Left ventricle myocardium superior (tissue), 1 donor: ENCODE measurements at places on chromosomes 4 and X.

- DNase-seq: peak; percentile 73
Observed at GRCh38 chrX:16123222-16123786, at the start of gene GRPR. Gene GRPR, plus strand, starts transcription at chrX:16123565. Its CDS starts 389 bp downstream, at chrX:16123954.

- no peak for DNase-seq
Observed at GRCh38 chr4:97081951-97082350, 1061.3 kb downstream of the STPG2 start.

DNA sequence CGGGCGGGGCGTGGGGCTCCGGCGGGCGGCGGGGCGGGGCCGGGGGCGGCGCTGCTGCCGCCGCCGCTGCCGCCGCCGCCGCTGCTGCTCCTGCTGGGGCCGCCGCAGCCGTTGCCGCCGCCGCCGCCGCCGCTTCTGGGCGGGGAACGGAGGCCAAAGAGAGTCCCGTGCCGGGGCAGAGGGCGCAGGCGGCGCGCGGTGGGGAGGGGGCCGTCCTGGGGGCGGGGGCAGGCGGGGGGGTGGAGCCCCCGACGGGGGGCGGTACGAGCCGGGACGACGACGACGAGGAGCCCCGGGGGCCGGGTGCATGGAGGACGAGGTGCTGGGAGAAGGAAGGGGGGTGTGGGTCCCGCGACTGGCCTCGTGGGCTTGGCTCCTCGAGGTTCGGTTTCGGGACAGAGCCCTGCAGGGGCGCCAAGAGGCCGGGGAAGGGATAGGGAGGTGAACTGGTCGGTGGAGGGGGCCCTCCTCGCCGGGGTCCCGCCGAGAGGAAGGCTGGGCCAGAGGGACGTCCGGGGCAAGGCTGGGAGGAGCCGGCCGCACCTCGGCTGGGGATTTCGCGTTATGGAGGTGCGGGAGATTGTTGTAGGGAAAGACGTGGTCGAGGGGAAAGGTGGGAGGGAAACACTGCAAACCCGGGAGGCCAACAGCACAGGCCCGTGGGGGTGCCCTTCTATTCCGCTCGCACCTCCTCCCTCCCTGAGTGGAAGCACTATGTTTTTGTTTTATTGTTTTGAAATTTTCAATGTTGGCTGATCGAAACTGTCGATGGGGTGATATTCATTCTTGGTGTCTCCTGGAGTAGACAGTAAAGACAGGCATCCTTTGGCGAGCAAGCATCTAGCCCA lies 1.9 kb downstream of the BCORL1 start:
- DNase-seq: peak; percentile 58

DNA sequence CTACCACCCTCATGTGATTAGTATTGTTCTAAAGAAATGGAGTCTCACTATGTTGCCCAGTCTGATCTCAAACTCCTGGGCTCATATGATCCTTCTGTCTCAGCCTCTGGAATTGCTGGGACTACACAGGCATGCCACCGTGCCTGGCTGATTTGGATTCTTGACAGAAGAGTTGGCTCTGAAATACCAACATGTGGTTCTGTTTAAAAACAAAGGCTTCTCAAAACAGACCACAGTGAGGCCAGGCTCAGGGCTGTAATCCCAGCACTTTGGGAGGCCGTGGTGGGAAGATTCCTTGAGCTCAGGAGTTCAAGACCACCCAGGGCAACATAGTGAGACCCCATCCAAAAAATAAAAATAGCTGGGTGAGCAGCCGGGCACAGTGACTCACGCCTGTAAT lies 126.7 kb downstream of the DHRSX start:
- DNase-seq: no peak

- no peak for DNase-seq
Observed at GRCh38 chr4:112099701-112100297, 45.5 kb upstream of the FAM241A start.

DNA sequence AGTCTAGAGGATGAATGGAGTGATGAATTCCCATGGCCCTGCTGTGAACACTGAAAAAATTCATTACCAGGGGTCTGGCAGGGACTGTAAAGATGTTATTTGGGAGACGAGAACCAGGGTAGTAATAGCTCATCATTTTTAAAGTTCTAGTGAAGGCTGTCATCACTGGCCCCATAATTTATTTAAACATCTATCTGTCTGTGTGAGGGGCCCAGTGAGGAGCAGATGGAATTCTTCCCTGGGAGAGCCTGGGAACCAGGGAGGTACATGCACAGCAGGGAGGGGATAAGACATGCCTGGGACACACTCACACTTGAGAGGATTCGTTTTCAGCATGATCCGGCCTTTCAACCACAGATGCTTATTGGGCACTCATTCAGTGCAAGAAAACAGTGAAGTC lies 162.0 kb downstream of the PDGFRA start:
- no peak for DNase-seq
